MV-4-11 (cell line): ENCODE measurements at places on chromosomes 6 and 20.
A peak's percentile ranks its signal among the peaks of the same experiment; 100 is the strongest.

DNA sequence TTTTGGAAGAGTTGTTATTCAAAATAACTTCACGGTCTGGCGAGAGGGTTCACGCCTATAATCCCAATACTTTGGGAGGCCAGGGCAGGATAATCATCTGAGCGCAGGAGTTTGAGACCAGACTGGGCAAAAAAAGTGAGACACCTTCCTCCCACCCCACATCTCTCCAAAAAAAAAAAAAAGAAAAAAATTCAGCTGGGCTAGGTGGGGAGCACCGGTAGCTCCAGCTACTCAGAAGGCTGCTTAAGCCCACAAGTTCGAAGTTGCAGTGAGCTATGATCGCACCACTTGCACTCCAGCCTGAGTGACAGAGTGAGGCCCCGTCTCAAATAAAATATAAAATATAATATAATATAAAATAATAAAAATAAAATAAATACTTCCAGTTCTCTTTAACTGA is 10.4 kb downstream of the OR2B2 start:
- DNase-seq = no peak

DNA sequence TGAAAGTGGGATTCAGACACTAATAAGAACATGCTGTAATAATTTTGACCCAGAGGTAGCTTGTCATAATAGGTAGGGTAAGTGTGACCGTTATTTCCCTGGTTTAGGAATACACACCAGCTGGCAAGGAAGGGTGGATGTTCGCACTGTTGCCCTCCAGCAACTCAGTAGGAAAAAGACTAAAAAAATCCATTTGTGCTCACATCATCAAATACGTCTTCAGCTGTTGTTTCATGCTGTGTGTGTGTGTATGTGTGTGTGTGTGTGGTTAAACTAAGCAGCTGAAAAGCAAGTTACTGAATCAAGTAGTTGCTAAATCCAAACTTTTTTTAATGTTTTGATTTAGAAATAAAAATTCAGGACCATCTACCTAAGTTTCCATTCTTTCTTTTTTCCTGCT is 218.7 kb downstream of the TRDN start:
- DNase-seq = no peak

DNA sequence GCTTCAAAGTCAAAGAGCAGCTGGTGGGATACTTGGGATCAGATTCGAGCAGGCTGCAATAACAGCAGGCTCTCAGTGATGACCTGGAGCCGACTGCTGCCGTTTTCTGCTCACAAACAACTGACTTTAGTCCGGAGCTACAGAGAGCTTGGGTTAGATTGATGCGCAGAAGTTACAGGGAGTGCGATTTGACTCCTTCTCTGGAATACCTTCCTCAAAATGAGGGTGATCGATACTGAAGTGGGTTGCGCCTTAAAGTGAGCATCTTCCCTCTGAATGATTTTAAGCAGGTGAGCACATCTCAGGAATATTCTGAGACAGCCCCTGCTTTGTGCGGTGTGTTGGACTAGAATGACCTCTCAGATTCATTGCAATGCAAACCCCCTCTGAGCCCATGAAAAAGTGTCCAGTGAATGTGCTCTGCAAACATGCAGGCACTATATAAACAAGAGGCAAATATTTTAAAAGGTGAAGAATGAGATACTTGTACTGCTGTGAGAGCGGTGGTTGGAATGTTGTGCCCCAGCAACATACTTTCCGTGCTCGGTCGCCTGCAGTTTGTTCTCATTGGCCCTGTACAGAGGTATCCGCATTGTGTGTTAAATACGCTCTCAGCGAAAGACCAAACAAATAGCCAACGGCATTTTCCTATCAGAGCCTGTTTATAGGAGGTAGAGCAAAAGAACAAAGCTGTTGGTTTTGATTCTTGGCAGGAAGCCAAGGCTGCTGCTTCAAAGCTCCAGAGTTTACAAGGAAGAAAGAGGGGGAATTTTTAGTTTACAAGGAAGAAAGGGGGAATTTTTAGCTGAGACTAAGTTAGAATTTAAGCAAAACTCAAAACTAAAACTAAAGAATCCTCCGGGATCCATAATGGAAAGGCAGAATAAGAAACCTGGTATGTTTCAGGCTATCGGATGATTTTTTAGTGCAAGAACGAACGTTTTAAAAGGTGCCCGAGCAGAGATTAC is 67.7 kb downstream of the PHACTR2 start:
- no peak for DNase-seq

DNA sequence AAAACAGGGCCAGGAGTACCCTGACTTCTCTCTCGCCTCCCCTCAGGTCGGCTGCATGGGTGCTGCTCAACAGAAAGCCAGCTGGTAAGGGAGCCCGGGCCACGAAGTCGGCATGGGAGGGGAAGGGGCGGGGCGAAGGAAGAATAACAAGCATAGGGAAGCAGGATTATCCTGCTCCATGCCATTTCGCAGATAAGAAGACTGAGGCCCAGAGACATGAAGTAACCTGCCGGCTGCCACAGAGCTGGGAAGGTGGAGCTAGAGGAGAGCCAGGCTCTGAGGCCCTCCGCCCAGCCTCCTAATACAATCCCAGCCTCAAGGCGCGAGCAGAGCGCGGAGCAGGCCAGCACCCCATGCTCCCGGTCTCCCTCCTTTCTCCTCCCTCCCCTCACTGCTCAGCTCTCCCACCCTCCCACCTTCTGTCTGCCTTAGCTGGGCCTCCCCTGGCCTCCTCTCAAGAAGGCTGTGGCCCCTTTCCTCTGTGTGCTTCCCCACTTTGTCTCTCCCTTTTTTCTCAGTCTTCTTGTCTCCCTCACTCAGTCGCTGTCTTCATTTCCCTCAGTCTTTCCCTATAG is 13.2 kb upstream of the HMGA1 start:
- no peak for DNase-seq

DNA sequence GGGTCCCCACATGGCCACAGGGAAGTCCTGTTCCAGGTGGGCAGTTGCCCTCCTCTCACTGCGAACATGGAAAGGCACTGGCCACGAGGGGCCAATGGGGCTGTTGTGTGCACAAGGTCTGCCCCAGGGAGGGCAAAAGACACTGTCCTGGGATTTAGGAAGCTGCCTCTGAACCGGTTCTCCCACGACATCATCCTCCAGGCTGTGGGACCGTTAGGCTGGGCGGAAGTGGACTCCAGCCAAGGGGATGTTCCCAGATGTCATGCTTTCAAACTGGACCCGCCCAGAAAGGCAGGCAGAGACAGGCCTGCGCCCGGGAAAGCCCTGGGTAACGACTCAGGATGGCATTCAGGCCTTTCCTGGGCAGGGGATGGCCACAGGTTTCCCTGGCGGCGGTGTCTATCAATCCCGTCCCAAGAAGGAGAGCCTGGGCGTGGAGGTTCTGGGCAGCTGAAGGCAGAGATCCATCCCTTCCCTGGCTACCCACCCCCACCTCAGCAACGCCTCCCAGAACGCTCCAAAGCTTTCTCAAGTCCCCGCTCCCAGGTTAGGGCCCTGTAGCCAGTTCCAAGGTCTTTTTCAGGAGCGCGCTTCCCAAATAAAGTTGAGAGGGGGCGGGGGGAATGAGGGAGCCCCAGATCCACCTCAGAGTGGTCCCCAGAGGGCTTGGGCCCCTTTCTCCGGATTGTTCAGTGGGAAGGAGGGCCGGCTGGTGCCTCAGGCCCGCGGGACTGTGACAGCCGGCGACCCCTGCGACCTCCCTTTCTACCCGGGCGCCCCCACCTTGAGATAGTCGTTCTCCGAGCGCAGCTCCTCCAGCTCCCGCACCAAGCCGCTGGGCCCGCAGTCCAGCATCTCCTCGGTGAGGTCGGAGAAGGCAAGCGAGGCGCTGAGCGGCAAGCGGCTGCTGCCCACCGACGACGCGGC is 13.8 kb upstream of the TLDC2 start:
- peak; percentile 63 for DNase-seq

- no peak for DNase-seq
Measured at GRCh38 chr6:7202950-7203349, 95.2 kb downstream of the RREB1 start.

- no peak for DNase-seq
Measured at GRCh38 chr6:52183131-52183713, 3.0 kb upstream of the IL17A start.

GRCh38 chr20:19241440-19241839 is 29.0 kb downstream of the SLC24A3 start:
- DNase-seq = no peak

DNA sequence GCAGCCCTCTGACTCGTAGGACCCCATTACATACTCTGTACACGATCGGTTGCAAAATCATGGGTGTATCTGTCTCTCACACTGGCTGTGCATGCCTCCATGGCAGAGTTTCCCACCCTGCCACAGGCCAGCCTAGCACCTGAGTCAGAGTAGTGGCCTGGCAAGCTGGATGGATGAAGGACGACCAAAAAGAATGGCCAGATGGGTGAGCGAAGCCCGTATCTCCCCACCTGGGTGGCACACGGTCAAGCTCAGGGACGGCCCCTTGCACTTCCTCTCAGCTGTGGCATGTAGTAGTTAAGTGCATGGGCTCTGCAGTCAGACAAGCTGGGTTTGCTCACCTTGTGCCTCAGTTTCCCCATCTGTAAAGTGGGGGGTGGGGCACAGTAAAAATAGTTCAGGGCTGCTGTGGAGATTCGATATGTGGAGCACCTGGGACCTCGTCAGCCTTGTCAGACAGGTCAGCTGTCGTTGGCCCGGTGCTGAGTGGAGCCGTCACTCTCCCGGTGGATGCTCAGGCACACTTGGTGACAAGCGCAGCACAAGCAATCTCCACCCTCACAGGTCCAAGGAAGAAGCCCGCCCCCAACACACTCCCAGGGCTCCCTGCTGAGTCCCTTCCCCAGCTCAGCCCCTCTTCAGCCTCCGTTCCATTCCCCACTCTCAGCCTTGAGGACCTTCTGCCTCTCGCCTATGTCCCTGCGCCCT is 12.6 kb downstream of the CPNE5 start:
- DNase-seq = no peak
